ENCODE measurements at places on chromosomes 7 and 10.

- no peak for DNase-seq
These were observed 5.6 kb upstream of the EMX2 start for GRCh38 chr10:117536866-117537435.

DNA sequence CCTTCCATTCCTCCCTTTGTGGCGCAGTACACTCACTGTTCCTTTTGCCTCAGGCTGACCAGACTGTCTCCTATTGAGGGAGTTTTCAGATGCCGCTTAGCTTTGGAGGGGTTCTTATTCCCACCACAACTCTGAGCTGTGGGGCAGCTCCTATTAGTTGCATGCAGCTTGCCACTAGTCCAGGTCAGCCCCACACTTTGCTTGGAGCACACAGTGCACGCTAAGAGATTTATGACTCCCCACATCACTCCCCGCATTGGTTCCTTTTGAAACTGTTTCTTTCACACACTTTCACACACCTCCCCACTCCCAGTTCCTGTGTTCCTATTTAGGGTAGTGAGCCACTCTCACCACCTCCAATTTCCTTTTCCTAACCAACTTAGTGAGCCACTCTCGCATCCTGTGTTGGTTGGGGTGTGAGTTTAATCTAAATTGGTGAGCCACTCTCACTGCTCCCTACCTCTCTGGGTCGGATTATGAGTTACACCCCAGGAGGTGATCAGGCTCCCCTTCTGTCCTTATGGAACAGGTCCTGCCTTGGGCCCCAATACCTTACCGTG lies 10.4 kb upstream of the ZNF485 start:
- no peak for DNase-seq

GRCh38 chr7:38178695-38179344 lies 775 bp downstream of the STARD3NL start:
- DNase-seq = no peak

GRCh38 chr7:129348023-129348740 lies 86.0 kb upstream of the STRIP2 start:
- DNase-seq = no peak

- DNase-seq = no peak
These were observed 491.8 kb upstream of the FOXK1 start for GRCh38 chr7:4190010-4190981.

- DNase-seq = no peak
These were observed 165.0 kb downstream of the RGS10 start for GRCh38 chr10:119377451-119377957.

GRCh38 chr7:86155623-86156022 lies 488.1 kb upstream of the GRM3 start:
- DNase-seq = no peak

GRCh38 chr7:155066417-155066950 lies 3.6 kb upstream of the HTR5A start:
- DNase-seq = no peak

- DNase-seq = no peak
These were observed 75.7 kb downstream of the PTPRE start for GRCh38 chr10:127982601-127983000.

Data from HEK293T (cell line).